NCI-H526 (cell line): ENCODE measurements at places on chromosomes 5 and 9.

GRCh38 chr5:141732417-141732816 lies 50.4 kb upstream of the ARAP3 start:
- no peak for DNase-seq

DNA sequence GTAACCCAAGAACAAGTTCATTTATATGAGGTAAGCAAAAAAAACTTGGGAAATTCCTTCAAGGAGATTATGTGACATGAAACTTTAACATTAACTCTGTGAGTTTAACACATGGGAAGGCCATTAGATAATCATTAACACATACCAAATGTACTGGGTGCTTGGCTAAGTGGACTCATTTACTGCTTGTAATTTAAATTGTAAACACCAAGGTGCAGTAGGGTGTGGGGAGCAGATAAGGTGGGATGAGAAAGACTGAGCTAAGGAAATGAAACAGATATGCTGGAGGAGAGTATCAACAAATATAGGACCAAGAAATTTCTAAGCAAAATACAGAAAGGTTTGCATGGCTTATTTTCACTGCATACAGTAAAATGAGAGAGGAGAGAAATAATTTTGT lies 2384.8 kb upstream of the ACO1 start:
- DNase-seq, result no peak

DNA sequence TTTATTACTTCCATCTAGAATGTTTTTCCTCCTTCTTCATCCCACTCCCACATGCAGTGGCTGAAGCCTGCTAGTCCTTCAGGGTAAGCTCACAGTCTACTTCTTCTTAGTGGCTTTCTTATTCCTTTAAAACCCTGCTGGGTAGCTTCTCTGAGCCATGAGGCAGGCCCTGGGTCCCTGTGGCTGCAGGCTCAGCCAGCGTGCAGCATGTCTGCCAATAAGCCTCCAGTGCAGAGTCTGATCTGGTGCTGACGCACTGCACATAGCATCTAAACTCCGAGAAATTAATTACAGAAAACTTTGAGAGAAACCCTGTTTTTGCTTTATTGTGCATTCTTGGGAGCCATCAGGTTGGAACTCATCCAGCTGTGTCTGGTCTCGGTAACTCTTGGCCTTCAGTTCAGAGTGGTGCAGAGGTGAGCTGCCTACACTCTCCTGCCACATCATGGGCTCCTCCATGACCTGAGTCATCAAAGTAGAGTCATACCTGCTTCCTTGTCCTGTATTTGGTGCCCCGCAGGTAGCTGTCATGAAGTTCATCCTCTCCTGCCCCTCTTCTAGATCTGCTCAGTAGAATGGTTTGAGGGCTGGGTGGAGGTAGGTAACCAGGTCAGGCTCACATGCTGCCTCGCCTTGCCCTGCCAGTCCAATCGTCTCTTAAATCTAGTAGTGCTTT lies 339.4 kb downstream of the KDM4C start:
- no peak for DNase-seq

DNA sequence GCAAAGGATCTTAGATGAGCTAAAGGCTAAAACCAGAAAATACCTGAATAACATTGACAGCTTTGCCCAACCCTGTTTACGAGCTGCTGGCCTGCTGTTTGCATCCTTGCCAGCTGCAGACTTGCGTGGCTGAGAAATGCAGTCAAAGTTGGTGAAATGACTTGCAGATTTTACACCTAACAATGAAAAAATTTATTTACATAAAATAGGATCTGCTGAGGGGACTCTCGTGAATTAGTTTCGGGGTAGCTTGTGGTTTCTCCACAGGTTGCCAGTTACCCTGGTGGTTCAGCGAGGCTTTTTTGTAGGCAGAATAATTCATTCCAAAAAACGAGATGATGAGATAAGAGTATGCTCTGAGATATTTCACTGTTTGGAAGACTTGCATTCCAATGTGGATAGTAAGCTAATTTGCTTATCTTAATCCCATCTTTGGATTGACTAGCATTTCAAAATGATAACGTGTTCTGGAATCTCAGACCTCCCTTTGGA lies 65.7 kb upstream of the FANCC start:
- DNase-seq, result no peak

DNA sequence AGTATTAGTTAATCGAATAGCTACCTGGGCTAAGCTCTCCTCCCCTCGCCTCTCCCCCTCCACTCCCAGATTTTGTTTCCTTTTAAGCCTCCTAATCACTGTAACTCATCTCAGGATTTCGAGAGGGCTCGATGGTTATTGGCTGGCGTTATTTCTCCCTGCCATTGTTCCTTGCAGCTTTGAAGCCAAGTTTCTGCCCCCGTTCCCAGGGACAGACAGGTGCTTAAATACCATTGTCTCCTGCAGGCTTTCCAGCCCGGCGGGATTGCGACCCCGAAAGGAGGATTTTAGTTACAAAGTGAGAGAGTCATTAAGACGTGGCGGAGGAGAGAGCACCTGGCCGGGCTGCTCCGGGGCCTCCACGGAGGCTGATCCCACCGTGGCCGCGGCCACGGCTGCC lies 46.2 kb downstream of the ASS1 start:
- DNase-seq, result no peak

- DNase-seq, result no peak
These were observed 136.0 kb downstream of the FBXO4 start for GRCh38 chr5:42061121-42061520.

GRCh38 chr5:154446195-154447088 lies 645 bp downstream of the SAP30L start:
- peak; percentile 63 for DNase-seq

GRCh38 chr9:116380496-116380995 lies 227.0 kb downstream of the PAPPA start:
- no peak for DNase-seq

DNA sequence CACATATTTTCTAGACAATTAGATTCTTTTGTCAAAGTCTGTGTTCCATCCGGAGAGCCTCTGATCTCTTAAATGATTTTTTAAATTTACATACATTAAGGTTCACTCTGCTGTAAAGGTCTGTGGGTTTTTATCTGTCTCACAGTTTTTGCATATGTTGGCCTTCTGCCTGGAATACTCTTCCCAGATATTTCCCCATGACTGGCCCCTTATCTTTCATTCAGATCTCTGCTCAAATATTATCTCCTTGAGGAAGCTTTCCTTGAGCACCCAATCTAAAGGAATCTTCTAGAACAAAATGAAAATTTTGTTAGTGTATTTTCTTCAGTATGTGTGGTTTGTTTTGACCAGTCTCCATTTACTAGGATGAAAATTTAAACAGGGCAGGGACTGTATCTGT lies 26.3 kb downstream of the FAF2 start:
- DNase-seq, result peak; percentile 64

- DNase-seq, result no peak
These were observed 12.8 kb downstream of the SCAMP1 start for GRCh38 chr5:78373231-78373630.

- no peak for DNase-seq
These were observed 43.6 kb downstream of the FXN start for GRCh38 chr9:69079186-69079585.

DNA sequence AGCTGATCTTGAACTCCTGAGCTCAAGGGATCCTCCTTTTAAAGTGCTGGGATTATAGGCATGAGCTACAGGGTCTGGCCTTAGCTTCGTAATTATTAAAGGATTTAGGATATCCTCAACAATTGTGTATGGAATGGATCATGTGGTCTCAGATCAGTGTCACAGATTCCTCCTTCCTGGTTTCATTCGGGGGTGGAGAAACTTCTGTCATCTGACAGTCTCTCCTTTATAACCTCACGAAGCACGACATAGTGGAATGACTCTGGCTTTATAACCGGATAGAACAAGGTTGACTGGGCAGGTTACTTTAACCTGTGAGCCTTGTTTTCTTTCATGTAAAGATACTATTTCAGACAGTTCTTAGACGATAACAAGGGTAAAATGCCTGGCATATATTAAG lies 4.4 kb upstream of the GNG10 start:
- no peak for DNase-seq

DNA sequence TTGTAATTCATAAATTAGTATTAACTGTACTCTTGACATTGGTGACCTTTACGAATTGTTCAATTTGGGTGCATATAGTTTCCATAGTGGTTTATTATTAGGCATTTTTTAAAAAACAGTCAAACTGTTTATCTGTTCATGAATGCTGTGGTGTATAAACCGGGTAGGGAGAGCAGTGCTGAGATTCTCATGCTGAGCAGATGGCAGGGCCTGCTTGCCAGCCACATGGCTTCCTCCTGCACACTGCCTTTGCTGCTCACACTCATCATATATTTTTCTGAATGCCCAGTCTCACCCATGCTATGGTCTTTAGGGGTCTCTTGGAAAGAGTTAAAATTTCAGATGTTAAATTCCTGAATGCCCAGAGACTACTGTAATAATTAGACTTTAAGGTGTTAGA lies 40.8 kb downstream of the NNT start:
- no peak for DNase-seq

DNA sequence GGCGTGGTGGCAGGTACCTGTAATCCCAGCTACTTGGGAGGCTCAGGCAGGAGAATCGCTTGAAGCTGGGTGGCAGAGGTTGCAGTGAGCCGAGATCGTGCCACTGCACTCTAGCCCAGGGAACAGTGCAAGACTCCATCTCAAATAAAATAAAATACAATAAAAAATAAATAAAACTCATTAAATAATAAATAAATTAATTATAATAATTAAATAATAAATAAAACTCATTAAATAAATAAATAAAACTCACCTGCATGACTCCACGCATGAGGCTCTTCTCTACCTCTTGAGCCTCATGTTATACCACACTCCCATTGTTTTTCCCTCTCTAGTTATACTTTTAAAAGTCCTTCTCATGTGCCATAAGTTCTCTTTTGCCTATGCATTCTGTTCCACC lies 995.4 kb downstream of the MAT2B start:
- no peak for DNase-seq

DNA sequence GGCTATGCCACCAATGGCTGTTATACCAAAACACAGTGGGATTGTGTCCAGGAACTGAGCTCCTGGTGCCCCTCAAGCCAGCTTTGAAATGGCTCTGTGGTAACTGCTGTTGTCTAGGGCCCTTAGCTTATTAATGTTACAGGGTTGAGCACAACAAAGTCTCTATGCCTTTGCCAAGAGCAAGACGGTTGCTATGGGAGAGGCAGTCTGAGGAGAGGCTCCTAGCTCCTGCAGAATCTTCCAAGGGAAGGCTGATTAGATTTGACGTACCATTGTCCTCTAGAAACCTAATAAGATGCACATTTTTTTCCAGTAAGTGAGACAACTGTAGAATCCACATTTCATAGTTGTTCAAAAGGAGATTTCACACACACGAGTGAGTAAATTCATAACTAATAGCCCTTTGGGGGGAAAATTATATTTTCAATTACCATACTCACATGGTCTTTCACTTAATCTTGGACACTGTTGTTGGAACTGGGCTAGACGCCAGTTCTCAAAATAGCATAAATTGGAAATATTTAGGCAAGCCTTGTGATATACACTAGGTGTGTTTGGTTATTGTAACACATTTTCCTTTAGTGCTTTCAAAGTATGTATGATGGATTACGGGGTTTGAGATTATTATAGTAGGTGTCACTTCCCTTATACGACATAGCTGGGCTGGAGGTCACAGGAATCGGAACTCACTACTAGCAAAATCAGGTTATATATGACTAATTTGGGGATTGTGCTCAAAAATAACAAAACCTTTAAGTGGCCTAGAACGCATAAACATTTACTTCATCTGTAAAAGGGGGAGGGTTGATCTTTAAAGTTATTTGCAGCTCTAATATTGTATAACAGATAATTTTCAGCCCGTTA lies 186.3 kb upstream of the EGFLAM start:
- DNase-seq, result no peak

DNA sequence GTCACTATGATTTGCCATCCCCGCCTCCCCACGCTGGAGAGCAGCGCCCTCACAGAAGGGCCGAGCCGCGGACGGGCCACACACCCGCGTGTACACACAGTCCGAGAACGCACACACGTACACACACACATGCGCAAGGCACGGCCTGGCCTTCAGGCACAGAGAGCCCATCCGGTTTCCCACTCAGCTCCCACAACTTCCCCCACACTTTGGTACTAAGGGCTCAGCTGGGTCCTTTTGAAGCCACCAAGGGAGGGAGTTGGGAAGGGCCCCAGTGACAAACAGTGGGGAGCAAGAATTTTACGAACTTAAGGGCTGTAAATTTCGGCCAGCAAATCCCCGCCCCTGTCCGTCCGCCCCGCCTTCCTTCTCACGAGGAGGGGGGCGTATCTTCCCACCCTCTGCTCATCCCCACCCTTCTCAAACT lies 133.3 kb upstream of the HAND1 start:
- no peak for DNase-seq
